ENCODE measurements at places on chromosomes 5 and 9.

DNA sequence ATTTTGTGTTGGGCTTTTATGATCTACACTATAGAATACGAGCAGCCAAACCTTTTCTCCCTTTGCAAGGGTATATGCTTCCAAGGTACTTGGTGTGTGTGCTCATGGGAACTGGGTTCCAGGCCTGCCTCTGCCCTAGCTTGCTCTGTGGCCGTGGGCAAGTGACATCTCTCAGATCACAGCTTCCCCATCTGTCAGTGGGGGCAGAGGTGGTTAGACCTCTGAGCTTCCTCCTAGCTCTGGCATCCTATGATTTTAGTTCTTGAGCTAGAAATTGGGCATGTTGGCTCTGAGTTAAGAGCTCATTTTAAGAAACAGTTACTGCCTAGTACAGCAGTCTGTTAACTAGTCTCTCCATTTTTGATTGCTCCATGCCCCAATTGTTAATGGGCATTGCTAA, 12.5 kb upstream of the CCNJL start:
- DNase-seq = no peak

GRCh38 chr9:112761912-112762655, 11.5 kb downstream of the SNX30 start:
- DNase-seq = no peak

DNA sequence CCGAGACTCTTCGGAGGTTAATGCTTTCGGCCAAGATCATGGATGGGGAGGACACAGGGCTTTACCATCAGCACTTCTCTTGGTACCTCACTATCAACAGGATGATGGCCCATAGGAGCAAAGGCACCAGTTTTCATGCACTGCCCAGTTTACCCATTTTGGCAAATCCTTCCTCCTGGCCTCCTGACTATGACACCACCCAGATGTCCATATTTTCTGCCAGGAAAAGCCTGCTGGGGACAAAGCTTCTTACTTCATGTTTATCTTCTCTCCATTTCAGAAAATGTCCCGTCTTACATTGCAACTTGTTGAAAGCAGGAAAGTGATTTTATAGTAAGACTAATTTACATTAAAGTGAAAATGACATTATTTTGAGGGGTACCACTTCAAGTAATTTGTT, 61.4 kb upstream of the GAS1 start:
- DNase-seq = no peak

DNA sequence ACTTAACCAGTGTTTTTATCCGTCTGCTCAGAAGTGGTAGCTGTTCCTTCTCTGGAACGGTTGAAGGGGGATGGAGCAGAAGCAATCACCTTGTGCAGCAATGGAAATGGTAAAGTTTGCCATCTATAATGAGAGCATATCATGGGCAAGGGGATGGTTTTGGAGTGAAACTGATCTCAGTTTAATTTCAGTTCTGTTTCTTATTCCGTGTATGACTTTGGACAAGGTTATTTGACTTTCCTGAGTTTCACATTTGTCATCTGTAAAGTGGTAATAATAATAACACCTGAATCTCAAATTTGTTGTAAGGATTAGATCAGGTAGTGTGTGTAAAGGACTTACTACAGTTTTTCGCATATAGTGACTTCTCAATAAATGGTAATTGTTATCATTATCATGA, 106.1 kb downstream of the PCSK1 start:
- DNase-seq = no peak

DNA sequence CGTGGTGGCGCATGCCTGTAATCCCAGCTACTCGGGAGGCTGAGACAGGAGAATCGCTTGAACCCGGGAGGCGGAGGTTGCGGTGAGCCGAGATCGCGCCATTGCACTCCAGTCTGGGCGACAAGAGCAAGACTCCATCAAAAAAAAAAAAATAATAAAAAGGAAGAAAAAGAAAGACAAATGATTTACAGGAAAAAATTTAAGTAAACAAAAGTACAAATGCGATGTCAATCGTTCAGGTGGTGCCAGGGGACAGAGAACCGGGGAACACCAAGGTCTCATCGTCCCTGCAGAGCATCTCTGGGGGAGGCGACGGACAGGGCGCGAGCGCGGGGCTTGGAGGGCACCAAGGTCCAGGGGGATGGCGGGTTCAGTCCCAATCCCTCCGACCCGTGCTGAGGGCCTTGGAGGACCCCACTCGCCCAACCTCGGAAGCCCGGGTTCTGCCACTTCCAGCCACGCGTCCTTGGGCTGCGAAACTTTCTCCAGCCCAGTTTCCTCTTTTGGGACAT, 607 bp upstream of the HNRNPAB start:
- DNase-seq = no peak

- peak; percentile 90 for DNase-seq
These were observed at the start of gene CLTB for GRCh38 chr5:176415952-176416924. Gene CLTB (minus strand): TSS chr5:176416539. CDS start chr5:176416363, 176 bp downstream.

GRCh38 chr5:18744441-18744840, 1110.2 kb downstream of the TAF11L14 start:
- no peak for DNase-seq

GRCh38 chr5:79827159-79827629, 137.6 kb downstream of the CMYA5 start:
- DNase-seq = no peak

DNA sequence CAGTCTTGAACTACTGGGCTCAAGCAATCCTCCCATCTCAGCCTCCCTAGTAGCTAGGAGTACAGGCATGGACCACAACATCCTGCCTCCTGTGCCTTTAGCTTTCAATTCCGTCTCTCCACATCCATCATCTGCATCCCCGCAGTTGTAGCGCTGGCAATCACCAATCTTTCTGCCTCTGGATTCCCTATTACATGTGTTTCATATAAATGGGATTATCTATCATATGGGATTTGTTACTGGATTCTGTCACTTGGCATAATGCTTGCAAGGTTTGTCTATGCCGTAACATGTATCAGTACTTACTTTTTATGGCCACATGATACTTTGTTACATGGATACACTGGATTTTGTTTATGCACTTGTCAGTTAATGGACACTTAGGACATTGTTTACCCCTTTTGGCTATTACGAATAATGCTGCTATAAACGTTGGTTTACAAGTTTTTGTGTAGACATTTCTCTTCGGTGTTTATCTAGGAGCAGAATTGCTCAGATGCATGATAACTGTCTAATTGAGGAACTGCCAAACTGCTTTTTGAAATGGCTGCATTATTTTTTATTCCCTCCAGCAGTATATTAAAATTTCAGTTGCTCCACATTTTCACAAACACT, 1223.9 kb downstream of the FOXD4L5 start:
- DNase-seq = no peak

- no peak for DNase-seq
These were observed 80.5 kb downstream of the NREP start for GRCh38 chr5:111676466-111676865.

- DNase-seq = no peak
These were observed 1059.1 kb upstream of the DMAC1 start for GRCh38 chr9:8858596-8859161.

DNA sequence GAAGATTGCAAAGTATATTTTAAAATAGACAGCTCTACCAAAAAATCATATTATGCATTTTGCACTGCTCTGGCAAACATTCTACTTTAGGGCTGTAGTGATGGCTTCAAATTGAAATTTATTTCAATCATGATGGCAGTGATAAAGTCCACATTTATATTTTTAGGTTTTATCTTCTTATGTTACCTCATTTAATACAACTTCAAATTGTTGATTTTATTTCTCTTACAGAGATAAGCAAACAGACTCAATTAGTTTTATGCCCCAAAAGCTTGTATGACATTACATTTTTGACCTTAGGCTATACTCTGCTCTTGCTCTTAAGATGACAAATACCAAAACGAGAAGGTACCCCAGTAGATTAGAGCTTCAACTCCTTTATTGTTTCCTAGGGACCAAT, 87.4 kb downstream of the CYLC2 start:
- DNase-seq = no peak

DNA sequence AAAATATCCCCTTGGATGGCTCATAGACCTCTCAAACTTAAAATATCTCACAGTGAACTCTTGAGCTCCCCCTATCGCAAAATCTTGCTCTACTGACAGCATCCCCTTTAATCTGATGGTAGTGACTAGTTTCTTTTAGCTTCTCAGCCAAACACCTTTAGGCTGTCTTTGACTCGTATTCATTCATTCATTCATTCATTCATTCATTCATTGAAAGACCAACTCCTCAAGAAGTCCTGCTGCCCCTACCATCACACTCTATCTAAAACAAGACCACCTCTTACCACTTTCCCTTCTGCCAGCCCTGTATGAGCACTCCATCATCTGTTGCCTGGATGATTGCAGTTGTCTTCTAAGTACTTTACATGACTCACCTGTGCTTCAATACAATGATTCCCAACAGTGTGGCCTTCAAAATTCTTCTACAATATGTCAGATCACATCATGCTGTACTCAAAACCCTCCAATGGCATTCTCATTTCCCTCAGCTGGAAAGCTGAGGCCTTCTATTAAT, 46.8 kb downstream of the ITGA2 start:
- DNase-seq = no peak
